ENCODE measurements at places on chromosomes 5 and 9. TPM values are rescaled to one million over a fixed set of nuclear protein-coding genes. Genes with fewer than 3 reads are reported as not detected.

DNA sequence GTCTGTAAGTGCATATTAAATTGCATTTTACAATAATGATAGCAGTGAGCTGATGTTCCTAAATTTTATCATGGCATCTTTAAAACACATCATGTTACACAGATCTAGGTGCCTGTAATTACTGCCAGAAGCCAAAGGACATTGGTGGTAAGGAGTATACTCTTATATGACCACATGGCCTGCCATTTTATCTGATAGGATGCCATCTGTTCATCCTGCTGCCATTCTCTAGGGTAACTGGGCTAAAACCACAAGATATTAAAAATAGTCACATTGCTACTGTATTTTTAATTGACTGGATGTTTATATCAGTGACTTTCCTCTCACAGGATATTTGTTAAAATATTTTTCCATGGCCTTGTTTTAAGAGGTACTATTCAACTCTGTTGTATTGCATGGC is 53.1 kb downstream of the HCN1 start:
- no peak for DNase-seq

DNA sequence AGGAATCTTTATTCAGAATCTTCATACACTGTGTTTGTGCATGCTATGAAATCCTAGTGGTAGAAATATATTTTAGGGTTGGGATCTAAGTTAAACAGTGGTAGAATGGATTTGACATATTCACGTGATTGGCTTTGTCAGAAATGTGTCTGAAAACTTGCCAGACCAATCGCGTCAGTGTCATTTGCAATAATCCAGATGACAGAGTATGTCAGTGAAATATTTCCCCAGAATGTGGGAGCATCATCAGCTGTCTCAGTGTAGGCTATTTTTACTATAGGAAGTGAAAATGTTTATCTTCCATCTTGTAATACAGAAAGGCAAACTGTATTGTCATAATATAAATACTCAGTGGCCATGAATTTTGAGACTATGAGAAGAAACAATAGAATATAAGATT is 220.6 kb upstream of the EDIL3 start:
- DNase-seq: no peak

DNA sequence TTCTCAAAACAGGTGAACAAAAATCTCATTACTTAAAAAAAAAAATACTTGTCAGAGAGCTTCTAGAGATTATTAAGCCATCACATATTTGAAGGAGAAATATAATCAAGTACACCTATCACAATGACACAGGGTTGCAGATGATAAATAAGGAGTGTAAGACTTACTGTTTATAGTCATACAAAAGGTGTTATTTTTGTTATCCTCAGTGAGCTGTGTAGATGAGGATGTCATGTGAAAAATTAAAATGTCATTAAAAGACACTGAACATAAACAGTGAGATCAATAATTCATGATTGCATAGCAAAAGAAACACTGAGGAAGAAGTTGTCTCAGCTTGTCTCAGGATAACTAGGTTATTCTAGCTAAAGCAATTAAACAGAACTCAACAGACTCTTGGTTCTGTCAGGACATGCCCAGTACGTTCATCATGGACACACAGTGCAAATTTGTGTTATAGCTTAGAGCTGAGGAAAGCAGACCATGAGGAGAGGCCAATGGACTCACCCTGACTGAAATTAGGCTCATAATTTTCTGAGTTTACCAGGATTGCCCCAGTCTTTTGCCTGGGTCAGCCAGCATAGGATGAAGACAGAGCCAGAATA is 1162.6 kb upstream of the C9orf72 start:
- DNase-seq: no peak

GRCh38 chr5:171428168-171428696 is 8.8 kb downstream of the FGF18 start:
- no peak for DNase-seq

GRCh38 chr5:158170060-158170459 is 311.1 kb upstream of the CLINT1 start:
- DNase-seq: no peak

- DNase-seq: peak; percentile 76
These were observed 8.3 kb downstream of the ITGA2 start for GRCh38 chr5:52997424-52997823.

GRCh38 chr5:146018514-146019375 is 82.4 kb downstream of the SH3RF2 start:
- no peak for DNase-seq

- DNase-seq: no peak
These were observed 218.4 kb upstream of the KLF4 start for GRCh38 chr9:107707915-107708441.

DNA sequence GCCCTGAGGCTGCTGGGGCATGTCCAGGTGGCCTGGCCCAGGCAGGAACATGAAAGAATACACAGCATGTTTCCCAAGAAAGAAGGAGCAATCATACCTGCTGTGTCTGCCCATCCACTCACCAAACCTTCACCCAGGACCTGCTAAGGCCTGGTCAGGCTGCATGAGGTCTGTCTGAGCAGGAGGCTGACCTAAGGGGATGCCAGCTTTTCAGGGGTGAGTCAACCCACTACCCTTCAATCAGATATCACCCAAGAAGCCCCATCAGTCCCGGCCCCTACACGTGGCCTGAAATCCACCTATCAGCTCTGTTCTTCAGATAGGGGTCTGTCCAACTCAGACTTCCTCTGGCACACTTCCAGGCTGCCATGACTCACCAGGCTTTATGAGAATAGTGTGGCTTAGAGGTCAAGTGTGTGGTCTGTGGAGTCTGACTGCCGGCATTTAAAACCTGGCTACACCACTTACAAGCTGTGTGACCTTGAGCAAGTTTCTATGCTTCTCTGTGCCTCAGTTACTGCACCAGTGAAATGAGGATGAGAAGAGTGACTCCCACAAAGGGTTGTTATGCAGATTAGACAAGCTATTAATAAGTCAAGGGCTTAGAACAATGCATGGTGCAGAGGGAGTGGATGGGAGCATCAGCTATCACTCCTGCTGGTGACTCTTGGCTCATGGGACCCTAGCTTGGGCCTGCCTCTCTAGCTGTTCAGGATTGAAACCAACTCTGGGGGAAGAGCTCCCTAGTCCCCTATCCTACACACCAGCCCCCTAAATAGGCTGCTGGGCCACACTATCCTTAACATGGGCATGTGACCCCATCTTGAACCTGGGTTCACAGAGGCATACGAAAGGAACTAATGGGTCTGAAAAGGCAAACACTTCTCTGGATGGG is 130.3 kb downstream of the PAX5 start:
- peak; percentile 50 for DNase-seq

GRCh38 chr9:13410566-13411031 is 131.1 kb upstream of the MPDZ start:
- DNase-seq: no peak

GRCh38 chr5:62771341-62771740 is 192.7 kb downstream of the LRRC70 start:
- no peak for DNase-seq

- DNase-seq: no peak
These were observed 204.8 kb downstream of the C9orf50 start for GRCh38 chr9:129415942-129416651.

APC gene
- total RNA-seq: 38.4 TPM

IL4 gene
- not detected for total RNA-seq

PTPN3 gene
- total RNA-seq: 2.6 TPM

SLC36A3 gene
- total RNA-seq: not detected

SLC28A3 gene
- not detected for total RNA-seq

NR2F1 gene
- 30.5 TPM for total RNA-seq

Measured in lung microvascular endothelial cell (primary cell).